ENCODE measurements at places on chromosomes 4 and X.

- no peak for DNase-seq
Measured at GRCh38 chr4:8041868-8042267, 102.2 kb upstream of the AFAP1 start.

GRCh38 chr4:86819561-86819960 is 29.6 kb downstream of the SLC10A6 start:
- no peak for DNase-seq

- no peak for DNase-seq
Measured at GRCh38 chr4:159048166-159048886, 54.6 kb upstream of the RAPGEF2 start.

GRCh38 chr4:93918856-93919255 is 90.3 kb downstream of the ATOH1 start:
- DNase-seq, result no peak

Data from GM13977 (cell line).